ENCODE measurements at places on chromosomes 13 and 19.

DNA sequence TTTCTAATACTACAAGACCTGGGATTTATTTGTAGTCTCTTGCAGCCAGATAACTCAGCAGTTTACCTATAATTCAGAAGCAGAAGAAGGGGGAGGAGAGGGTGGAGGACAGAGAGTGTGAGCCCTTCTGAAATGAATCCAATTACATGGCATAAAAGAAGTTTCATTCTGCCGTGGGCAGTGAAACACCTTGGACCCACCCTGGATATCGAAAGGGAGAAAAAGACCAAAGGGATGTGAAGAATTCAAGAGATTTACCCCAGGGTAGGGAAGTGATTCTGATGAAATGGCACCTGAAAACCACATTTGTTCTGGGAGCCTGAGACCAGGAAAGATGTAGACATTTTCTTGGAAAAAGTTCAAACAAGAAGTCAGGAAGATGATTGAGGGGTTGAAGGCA lies 140.9 kb downstream of the NDFIP2 start:
- no peak for DNase-seq

DNA sequence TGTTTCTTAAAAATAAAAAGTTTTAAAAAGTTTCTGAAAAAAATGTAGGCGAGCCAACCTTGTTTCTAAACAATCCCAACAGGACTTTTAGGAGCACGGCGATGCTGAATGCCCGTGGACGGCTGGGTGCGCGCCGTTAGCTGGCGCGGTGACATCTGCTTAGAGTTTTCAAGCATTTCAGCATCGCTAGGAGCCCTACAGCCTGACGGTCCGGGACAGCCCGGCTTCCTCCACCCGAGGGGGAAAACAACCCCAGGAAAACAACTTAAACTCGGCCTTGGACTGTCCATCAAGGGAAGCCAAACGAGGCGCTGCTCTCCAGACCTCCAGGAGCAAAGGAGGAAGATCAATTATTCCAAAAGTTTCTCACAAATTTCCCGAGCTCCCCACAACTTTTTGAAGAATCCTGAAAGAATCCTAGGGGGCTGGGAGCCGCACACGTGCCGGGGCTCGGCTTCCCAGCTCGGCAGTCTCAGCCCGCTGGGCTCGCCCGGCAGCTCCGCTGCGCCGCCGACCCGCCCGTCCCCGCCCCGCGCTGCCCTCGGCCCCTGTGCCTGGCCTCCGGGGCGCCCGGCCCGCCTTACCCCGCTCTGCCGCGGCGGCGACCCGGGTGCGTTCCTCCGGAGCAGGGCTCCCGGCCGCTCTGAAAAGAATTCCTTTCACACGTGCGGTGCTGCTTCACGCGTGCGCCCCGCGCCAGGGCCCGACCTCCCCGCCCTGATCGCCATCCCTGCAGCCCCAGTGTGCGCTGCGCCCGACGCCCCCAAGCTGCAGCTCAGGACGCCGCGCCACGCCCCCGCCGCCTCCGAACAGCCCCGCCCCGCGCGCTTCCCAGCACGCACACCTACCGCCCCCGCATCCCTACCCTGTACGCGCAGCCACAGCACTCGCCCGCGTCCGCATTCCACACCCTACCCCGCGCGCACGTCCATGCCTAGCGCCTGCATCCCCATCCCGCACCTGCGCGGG lies at the start of gene GJA3:
GJA3 (minus strand) TSS at position 747 of the 969 bp plus-strand sequence. CDS start 17,764 bp downstream, outside the sequence.
- no peak for DNase-seq

- DNase-seq = no peak
Measured at GRCh38 chr19:9381361-9381785, 18.6 kb downstream of the ZNF177 start.

- DNase-seq = no peak
Measured at GRCh38 chr19:38059897-38060296, 152.9 kb downstream of the SIPA1L3 start.

GRCh38 chr13:48806522-48806921 lies 152.8 kb downstream of the CYSLTR2 start:
- DNase-seq = no peak

- peak; percentile 35 for DNase-seq
Measured at GRCh38 chr19:18895038-18895823, 727 bp downstream of the CERS1 start.

DNA sequence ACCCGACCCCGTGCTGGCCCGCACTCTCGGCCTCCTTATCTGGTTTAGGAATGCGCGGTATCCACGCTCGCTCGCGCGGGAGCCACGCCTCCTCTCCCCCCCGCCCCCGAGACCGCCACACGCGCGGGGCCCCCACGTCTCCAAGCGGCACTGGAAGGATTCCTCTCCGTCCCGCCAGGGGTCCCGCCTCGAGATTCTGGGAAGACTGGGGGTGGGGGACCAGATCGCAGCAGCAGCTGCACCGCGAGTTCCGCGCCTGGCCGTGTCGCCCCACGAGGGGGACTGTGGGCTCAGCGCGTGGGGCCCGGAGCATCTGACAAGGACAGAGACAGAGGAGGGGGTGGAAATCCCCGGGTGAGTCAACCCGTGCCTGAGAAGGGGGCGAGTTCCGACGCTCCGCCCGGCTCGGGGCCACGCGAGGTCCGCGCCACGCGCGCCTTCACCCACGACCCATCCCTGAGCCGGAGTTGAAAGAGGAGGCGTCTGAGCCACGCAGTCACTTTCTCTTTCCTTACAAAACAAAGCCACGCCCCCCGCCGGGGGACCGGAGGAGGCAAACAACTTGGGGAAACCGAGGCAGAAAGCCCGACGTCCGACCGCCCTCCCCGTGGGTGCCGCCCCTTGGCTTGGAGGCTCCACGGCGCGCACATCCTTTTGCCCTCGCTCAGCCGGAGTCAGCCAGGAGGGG lies 814 bp downstream of the S1PR2 start:
- DNase-seq = no peak

DNA sequence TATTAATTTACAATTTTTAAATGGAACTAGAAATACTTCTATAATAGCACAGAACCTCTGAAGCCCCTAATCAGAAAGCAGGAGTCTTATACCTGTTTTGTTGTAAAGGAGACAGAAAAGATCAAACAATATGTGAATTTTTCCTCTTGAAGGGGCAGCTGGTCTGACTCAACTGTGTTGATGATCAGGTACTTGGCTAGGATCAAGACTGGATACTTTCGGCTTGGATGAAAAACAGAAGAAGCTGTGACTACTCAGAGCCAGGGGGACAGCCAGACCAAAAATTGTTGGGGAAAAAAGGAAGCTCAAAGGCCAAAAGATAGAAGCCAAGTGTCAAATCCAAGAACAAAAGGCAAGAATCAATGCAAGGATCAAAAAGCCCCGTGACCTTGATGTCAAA lies 195.6 kb downstream of the KCTD12 start:
- DNase-seq = no peak

GRCh38 chr19:29040951-29041350 lies 172.0 kb downstream of the UQCRFS1 start:
- DNase-seq = no peak

DNA sequence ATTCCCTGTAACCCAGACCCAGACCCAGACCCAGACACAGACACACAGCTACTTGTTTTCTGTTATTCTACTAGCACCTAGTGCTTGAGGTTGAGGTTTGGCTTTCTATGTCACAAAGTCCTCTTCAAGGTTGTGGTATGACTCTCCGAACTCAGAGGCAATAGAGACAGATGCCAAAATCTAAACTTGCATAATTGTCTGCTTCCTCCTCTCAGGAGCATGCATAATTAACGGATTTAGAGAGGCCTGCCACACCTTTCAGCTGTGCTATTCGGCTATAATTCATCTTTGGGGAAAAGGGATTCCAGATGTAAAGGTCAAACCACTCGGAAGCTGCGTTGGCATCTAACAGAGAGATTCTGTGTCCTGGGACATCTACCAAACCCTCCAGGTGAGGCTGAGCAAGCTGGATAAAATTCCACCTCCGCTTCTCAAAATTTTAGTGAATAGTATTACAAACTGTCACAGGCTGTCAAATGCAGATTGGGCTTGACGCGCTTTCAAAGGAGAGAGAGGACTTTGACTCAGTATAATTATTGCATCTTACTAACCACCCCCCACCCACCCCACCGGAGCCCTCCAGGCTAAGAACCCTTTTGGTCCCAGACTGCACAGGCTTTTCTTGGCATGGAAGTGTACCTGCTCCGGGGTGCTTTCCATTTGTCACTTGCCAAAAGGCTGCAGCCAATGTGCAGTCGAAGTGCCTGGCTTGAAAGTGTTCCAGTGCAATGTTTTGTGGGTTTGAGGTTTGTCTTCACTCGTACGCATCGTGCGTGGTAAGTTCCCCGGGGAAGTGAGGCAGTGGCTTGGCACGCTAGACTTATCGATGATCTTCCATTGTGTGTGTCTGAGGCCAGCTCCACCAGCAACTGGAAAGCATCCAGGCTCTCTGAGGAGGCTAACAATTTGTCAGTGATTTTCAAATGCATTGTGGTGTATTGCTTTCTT lies 194.1 kb downstream of the TDRD3 start:
- peak; percentile 5 for DNase-seq

- no peak for DNase-seq
Measured at GRCh38 chr19:41652250-41652649, 25.4 kb upstream of the CEACAM4 start.

DNA sequence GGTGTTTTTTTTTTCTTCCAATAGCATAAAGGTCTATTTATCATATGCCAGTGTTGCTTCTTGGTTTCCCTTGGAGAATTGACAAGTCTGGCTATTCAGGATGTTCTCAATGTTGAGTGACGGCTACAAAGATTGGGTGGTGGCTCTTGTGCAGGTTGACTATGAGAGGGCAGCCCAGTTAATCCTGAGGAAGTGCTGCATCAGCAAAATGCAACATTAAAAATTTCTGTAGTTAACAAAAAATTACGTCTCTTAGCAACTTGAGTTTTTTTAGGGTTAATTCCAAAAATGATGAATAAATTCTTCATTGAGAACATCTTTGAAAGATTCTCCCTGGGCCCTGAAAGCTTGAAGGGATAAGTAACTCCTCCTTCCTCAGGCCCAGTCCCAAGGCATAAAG lies 147.1 kb downstream of the B3GLCT start:
- no peak for DNase-seq

GRCh38 chr13:109667807-109668291 lies 118.5 kb downstream of the IRS2 start:
- DNase-seq = no peak

DNA sequence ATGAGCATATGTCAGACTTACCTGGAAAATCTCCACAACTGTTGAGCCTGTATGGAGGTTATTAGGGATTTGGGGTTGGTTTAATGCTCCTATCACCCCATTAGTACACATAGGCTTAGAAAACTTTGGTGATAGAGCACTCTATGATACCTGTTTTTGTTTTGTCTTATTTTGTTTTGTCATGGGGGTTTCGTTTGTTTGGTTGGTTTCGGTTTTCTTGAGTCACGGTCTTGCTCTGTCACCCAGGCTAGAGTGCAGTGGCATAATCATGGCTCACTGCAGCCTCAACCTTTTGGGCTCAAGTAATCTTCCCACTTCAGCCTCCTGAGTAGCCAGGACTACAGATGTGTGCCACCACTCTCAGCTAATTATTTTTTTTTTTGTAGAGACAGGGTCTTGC lies 70.0 kb downstream of the MZT1 start:
- DNase-seq = no peak

DNA sequence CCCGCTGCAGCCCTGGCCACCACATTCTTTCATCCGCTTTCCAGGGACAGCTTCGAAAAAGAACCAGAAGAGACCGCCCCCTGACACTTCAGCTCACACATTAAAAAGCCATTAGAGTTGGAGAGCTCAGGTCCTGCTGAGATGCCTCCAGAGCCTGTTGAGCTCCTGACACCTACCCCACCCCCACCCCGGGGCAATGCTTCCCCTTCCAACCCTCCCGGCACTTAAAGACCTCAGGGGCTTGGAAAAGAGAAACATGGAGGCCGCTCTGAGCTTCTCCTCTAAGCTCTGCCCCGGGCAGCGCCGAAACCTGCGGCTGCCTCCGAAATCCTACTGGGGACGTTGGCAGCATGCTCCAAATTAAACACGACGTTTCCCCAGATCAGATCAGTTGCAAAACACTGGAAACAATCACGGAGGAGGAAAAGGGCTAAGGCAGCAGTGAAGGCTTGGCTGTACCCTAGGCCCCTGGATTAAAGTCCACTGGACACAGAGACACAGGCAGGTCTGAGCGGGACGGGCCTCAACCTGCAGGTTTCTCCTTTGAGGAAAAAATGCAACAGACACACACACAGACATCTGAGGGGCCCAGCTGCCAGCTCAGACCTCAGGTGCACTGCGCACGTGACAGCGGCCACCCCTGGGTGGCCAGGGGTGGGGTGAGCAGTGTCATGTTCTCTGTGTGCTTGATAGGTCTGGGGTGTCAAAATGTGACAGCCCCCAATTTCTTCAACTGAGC lies 9.6 kb downstream of the SH3GL1 start:
- no peak for DNase-seq

DNA sequence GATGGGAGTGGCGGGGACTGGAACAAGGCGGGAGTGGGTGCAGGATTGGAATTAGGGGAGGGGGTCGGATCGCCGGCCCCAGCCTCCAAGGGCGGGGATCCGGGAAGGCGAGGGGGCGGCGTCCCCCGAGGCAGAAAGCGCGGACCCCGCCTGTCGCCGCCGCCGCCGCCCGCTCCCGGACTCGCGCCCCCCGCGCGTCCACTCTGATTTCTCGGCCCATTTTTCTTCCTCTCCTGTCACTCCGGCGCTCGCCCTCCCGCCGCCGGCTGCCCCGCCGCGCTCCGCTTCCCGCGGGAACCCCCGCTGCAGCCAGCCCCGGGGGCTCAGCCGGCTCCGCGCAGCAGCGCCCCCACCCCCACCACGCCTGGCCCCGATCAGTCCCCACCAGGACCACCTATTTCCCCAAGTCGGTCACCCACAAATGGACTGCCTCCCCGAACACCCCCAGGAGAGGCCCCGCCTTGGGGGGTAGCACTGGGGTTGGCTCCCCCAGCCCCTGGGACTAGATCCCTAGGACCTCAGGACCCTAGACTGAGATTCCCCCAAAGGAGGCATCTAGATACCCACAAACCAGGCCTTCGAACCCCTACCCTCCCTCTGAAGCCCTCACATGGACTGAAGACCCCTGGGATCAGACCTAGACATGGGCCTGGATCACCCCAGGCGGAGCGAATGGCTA lies 12.6 kb upstream of the ERFL start:
- DNase-seq = no peak

Data from NCI-H1092 treated with DMSO at 0.1 percent for 48 hours (cell line).